NCI-H2107 (cell line): ENCODE measurements at places on chromosomes 6 and 20.
A peak's percentile ranks its signal among the peaks of the same experiment; 100 is the strongest.

DNA sequence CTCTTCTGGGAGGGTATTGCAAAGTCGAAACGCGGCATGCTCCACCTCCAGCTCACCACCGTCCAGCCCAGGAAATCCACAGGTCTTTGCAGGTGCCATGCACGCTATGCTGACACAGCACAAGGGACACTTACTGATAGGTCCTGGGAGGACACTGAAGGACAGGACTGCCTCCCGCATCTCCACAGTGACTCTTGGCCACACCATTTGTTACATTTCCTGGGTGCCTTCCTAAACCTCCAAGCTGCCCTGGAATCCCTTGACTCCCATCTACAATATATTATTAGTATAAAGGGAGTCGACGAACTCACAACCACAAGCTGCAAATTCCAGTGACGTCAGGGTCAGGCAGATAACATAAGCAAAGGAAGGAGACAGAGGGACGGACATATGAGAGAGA is 106.9 kb downstream of the JPH2 start:
- DNase-seq, result no peak

DNA sequence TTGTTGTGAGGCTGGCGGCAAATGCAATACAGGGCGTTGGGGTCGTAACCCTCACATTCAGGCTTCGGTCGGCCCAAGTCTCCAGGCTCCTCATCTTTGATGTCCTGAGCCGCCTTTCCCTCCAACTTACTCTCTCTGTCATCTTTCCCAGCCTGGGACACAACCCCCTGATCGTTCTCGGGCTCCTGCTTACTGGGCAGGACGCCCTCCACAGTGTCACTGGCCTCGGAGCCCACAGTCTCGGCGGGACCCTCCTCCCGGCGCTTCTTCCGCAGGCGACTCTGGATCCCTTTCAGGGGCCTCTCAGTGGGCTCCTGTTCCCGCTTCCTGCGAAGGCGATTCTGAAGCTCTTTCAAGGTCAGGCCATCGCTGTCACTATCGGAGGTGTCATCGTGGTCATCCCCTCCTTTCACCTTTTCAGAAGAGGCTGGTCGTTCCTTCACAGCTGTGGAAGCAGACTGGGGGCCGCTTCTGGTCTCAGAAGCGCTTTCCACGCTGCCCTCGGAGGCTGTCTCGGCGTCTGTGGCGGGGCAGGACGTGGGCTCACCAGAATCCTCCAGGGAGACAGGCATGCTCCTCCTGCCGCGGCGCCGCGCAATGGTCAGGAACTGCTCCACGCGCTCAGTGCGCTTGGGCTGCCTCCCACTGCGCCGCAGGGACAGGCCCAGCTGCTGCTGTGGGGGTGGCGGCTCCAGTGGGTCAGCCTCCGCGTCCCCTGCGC is 15.4 kb downstream of the DIDO1 start:
- DNase-seq, result no peak

DNA sequence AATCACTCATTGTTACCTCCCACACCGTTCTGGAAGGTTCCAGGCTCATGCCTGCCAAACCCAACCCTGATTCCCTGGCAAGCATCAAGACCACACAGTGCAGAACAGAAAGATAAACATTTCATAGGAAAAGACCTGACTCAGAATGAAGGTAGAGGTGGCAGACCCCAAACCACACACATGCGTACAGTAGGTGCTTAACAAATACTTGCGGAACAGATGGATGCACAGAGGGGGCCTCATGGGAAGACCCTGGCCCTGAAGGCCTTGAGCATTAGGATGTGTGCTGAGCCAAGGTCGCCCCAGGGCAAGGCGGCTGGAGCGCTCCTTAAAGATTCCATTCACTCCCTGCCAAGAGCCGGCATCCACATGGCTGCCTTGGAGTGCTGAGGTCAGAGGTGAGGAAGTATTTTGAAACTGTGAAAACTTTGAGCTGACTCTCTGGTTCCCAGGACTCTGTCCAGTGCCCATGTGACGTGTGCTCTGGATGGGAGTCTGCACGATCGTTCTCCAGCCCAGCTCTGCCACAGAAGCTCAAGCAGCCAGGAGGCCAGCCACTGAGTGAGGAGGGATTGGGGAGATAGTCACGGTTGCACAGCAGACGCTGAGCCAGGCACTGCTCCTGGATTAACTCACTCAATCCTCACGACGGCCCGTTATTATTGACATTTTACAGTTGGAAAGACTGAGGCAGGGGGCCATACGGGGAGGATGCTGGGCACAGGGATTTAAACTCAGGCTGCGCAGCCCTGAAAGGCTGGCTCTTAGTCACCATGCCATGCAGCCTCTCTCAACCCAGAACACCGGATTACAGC is 65.5 kb upstream of the AFDN start:
- DNase-seq, result no peak

DNA sequence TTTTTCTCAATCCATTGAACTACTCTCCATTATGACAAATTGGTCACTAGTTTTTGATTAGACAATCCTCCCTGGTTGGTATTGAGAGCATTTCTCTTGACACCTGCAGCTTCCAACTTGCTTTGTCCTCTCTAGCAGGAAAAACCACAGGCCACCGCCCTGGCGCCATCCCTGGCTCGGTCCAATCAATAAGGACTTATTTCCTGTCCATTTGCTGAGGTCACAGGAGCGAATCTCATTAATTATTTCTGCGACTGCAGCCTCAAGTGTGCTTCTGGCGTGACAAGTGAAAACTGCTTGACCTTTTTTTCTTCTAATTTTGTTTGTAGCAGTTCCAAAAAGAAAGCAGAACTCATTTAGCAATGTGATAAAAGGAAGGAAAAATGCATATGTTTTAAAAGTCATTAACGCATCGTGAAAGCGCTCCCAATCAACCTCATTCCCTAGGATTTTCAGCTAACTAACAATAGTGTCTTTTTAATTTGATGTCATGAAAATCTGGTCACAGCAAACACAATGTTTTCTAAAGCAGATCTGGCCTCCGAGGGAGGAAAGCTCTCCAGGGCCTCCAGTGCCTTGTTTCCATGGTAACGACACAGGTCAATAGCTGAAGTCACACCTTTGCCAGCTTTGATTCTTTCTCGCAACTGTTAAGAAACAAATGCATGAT is 39.0 kb upstream of the BEND3 start:
- peak; percentile 73 for DNase-seq

GRCh38 chr20:9397928-9398327 is 116.5 kb upstream of the LAMP5 start:
- no peak for DNase-seq

DNA sequence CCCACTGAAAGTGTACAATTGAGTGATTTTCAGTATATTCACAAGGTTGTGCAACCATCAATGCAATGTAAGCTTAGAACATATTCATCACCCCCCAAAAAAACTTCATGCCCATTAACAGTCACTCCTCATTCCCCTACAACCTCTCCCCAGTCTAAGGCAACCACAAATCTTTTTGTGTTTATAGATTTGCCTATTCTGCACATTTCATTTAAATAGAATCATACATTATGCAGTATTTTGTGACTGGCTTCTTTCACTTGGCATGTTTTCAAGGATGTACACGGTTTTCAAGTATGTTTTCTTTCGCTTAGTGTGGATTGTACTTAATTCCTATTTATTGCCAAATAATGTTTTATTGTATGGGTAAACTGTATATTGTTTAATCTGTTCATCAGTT is 329.3 kb upstream of the RNF24 start:
- DNase-seq, result no peak

DNA sequence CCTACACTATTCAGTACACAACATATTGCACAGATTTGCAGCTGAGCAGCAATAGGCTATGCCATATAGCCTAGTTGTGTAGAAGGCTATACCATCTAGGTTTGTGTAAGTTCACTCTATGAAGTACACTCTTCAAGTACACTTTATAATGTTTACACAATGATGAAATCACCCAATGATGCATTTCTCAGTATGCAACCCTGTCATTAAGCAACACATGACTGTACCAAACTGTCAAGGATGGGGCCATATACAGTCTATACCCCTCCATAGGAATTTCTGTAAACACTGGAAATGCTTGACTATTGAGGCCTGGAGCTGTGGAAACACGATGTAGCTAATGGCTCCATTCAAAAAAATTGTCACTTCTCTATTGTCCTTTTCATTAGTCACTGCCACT is 535.4 kb downstream of the EPM2A start:
- DNase-seq, result no peak

DNA sequence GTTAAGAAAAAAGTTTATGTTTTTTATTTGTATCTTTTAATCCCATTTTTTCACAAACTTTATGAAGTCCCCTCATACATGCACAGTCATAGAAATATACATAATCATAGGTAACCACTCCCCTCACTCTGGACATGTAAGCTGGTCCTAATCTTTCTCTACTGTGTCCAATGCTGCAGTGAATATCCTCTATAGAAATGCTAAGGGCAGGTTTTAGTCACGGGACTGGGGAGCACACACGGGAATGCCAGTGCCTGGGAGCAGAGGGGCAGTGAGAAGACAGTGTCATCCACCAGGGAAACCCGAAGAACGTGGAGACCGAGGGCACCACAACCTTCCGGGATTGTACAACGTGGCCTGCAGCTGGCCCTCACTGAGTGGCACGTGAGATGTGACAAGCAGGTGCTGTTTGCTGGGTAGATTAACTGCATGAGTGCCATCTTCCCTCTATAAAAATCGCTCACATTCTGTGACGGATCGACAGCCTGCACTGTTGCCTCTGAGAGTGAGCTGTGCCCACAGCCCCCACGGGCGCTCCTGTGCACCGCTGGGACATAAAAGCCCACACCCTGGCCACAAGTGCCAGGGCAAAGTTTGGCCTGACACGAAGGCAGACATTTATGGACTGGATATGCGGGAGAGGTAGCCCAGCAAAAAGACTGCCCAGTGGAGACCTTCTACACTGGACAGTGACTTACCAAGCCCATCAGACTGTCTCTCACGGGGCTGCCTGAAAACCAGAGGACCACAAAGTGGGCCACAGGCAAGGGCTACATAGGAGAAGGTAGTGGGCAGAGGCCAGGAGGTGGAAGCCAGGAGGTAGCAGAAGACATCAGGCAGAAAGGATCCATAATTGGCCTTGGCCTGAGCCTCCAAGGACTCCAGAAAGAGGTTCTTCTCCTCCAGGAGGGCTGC is 63.2 kb downstream of the FGD2 start:
- no peak for DNase-seq

- peak; percentile 14 for DNase-seq
These were observed at the start of gene AIG1 for GRCh38 chr6:143060806-143061596. AIG1 (plus strand) TSS chr6:143060889; CDS start chr6:143060926, 37 bp downstream.

DNA sequence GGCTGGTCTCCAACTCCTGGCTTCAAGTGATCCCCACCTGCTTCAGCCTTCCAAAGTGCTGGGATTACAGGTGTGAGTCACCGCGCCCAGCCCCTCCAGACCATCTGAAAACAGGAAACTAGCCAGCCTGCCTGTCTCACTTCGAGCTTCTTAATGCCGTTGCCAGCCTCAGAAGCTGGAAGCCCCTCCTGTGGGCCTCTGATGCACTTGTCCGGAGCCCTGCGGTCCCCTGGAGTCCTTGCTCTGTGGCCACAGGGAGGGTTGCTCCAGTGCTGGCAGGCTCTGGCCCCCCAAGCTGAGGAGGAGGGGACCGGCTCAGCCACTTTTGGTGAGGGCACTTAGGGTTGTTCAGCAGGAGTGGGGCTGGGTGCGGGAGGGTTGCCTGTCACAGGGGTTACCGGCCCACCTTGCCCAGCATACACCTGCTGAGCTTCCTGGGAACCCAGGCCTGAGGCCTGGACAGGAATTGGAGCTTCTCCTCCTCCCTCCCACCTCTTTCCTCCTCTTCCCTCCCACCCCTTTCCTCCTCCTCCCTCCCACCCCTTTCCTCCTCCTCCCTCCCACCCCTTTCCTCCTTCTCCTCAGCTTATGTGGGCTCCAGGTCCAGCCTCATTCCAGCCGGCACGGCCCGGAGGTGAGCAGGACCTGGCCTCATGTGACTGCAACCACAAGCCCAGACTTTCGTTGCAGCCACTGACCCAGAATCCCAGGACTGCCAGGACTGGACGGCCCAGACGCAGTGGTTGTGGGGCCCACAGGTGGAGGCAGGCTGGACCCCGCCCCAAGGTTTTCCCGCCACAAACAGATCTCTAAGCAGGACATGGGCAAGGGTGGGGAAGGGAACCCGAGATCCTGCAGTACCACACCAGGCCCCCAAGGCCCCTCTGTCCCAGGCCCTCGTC is 9.4 kb upstream of the BIRC7 start:
- DNase-seq, result no peak

DNA sequence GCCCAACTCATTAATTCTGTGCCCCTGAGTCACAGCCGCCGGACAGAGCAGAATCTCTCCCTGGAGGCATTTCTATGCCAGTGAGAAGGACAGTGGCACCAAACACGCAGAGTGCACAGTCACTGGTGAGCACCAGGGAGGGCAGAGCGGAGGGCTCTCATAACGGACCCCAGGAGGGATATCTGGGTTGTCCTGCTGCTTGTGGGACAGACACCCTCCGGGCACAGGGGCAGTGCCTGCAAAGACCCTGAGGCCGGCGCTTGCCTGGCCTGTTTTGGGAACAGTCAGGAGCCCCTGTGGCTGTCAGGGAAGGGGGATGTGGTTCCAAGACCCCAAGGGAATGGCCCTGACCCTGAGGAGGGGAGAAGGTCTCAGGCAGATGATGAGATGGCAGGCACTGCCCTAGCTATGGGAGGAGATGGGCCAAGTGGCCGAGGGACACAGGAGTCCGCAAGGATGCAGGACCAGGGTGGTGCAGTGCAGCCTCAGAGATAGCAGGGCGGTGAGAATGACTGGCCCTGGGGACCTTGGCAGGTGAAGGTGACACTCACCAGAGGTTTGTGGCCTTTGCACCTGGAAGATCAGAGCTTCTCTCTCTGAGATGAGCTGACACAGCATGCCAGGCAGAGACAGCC is 270.8 kb downstream of the SMOC2 start:
- no peak for DNase-seq

DNA sequence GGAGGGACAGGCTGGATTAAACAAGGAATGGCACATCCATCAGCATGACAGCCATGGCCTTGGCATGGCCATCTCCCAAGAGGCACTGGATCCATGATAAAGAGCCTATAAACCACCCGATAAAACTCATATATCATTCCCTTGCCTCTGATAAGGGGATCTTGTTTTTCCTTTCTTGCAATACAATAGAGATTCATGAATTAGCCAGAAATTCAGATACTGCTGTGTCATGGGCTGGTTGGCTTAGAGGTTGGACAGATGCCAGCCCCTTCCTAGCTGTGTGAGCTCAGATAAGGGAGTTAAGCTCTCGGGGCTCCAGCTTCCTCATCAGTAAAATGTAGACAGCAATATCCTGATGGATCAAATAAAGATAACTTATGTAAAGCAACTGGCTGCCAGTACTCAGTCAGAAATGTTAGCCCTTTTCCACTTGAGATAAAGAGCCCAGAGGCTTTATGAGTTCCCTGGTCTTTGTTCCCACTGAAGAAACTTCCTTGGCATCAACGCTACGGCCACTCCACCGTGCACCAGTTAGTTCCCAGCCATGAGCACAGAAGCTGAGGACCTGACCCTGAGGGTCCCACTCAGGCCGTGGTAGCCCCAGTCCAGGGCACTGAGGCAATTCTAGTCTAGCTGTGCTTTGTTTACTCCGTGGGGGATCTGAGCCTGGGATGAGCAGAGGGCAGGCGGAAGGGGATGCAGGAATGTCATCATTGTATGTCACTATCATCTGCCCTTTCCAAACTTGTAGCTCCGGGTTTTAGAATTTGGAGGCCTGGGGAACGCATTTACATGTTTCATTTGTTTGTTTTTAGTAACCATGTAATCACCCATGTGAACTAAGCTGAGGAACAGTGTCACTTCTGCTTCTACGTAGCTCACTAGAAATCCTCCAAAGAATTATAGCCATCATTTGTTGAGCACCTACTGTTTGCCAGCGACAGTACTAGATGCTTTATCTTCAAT is 67.2 kb upstream of the TBC1D7 start:
- DNase-seq, result no peak
